Karpas-422 (cell line): ENCODE measurements at places on chromosomes 6 and 20.

GRCh38 chr6:25464225-25464624 is 185.1 kb downstream of the CARMIL1 start:
- no peak for DNase-seq

GRCh38 chr20:2230726-2231488 is 64.9 kb upstream of the TGM3 start:
- no peak for DNase-seq

DNA sequence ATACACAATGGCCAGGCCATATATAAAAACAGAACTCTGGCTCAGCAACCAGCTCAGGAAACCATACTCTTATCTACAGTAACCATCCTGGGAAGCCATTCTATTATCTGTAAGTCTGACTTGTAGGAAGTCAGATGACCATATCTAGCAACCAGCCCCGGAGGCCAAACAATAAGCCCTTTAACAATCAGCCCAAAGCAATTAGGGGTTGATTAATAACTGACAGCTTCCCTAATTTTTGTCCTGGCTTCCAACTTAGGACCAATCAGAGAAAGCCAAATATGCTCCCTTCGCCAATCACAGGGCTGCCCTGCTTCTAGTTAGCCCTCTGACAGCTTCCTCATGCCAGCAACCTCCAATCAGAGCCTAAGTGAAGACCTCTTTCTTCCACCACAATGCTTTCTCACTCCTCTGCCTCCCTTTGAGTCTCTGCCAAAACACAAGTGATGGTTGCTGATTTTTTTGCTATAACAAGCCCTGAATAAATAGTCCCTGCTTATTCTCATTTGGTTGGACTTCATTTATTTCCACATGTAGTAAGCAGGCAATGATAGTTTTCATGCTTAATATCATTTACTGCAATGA is 37.8 kb upstream of the STXBP5 start:
- peak; percentile 46 for DNase-seq

DNA sequence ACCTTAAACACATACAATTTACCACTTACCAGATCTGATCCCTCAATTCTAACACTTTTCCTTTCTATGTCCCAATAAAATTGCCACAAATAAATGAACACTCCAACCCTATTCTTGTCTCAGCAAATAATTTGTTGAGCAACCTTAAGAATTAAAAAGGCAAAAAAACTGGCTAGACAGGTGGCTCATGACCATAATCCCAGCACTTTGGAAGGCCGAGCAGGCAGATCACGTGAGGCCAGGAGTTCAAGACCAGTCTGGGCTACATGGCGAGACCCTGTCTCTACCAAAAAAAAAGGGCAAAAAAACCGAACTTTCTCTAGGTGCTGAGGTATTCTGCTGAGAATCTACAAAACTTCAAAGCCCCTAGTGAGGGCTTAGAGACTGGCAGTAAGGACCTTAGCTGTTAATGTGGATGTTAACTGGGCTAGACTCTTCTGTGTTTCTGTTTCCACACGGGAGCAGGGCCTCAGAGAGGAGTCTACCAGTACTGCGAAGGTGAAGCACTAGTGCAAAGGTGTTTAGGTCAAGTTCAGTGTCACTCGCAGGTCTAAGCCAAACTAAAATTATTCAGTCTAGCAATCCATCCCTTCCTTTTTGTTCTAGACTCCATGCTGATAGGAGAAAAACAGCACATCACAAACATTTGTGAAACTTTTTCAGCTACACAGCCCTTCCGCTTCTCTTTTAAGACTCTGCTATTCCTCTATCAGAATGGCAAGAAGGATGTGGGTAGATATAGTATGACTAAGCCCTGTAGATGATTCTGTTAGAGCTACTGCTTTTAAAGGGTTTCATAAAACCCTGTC is 2.6 kb downstream of the FASTKD5 start:
- no peak for DNase-seq

GRCh38 chr6:125955973-125956372 is 597 bp upstream of the HINT3 start:
- no peak for DNase-seq

GRCh38 chr6:43809417-43810305 is 39.6 kb downstream of the VEGFA start:
- peak; percentile 60 for DNase-seq

GRCh38 chr6:26362836-26363220 is 2.2 kb upstream of the BTN3A2 start:
- DNase-seq: no peak

DNA sequence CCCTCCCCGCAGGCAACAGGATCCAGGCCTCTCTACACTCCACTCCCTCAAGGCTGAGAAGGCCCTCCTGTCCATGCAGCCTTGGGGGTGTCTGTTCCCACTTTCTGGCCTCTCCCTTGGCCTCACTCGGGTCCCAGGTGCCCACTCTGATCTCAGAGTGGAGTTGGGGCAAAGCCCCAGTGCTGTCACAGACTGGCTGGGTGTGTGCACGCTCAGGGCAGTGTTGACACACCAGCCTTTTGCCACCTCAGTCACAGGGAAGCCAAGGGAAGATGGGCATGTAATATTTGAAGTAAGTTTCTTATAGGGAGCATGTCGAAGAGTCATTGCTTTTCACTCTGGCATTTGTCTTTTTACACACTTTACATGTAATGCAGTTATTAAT is 44.9 kb downstream of the HLA-DRA start:
- DNase-seq: no peak

DNA sequence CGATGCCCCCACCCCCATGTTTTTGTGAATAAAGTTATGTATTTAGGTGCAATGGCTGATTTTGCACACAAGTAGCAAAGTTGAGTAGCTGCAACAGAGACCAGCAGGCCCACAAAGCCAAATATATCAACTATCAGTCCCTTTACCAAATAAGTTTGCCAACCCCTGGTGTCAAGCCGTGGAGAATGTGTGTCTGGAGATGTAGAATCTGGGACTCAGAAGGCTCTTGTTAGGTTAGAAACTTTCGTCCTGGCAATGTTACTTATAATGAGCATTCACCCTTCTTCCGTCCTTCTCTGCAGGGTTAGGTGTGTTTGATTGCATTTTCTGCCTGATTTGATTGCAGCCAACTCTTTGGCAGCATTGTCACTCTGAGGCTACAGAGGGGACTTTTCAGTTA is 57.8 kb downstream of the ZNF217 start:
- no peak for DNase-seq

DNA sequence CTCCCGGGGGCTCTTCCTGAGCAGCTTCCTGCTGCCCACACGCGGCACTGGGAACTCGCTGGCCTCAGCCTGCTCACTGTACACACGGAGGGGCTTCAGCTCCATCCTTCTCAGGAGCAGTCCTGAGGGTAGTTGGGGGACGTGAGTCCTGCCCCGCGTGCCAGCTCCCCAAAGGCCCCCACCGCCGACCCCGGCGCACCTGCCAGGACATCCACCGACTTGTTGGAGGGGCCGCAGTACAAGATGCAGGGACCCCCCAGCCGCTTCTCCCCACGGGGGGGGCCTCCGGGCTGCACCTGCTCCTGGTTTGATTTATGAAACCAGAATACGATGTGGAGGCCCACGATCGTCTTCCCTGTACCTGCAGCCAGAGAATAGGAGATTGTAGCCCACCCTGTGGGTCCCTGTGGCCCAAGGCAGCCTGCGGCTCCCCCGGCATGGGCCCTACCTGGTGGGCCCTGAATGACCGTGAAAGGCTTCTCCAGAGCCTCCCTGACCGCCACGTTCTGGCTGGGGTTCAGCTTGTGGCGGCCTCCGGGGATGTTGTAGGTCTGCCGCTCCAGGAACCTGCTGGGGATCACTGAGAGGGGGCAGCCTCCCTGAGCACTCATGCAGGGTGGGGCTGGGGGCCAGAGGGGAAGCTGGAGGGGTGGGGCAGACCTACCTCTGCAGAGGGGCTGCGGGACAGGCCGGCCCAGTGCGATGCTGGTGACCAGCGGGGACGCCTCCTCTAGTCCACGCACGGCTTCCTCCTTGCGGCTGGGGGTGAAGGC is 7.9 kb downstream of the FNDC11 start:
- no peak for DNase-seq

DNA sequence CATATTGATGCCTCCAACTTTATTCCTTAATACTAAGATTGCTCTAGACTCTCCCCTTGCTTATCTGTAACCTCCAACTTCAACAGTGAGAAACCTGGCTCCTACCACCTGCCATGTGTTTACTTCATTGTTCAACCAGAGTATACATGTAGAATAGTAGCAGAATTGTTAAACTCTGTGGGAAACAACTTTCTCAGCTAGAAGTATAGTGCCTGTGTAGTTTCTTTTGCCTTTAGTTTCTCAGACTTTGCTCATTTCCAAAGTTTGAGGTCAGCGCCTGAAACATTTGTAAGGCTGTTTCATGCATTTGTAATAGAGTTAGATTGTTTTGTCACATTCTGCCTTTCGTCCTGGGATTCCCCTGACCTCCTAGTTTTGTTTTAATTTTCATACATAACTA is 34.9 kb upstream of the HECA start:
- no peak for DNase-seq

GRCh38 chr20:43863821-43864544 is 50.7 kb upstream of the TOX2 start:
- no peak for DNase-seq

- no peak for DNase-seq
Measured at GRCh38 chr6:72913797-72914196, 291.9 kb downstream of the KCNQ5 start.

DNA sequence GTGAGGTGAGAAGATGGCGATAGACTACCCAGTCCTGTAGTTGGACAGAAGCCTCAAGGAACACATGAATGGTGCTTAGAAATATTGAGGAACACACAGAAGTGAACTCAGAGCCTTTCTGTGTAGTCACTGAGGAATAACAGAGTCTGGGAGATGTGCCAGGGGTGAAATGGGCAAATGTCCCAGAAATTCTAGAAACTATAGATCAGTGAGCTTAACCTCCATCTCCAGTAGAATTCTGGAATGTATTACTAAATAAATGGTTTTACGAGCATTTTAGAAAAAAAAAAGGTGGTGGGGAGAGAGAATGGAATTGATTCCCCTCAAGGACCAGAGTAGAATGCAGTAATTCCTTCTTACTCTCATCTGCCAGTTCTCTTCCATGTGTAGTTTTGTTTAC is 380.0 kb downstream of the LMBRD1 start:
- no peak for DNase-seq

DNA sequence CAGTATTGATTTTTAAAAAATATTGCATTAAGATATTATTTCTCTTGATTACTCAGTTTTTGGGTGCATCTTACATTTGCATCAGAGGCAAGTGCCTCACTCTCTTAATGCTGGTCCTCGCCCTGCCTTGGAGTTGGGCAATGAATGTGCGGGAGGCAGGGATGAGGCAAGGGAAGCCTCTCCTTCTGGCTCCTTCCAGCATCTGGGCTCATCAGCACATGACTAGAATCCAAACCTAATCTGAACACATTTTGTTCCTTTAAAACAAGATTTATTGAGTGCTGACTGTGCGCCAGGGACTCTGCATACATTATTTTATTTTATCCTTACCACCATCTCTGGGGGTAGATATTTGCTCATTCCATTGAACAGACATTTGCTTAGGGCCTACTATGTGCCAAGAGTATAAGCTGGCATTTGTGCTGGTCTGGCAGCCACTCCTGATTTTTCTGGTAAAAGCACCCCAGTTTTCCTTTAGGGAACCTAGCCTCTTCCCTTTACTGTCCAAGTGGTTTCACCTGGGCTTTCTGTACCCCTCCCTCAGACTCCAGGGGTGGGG is 71.9 kb upstream of the ZNFX1 start:
- no peak for DNase-seq

DNA sequence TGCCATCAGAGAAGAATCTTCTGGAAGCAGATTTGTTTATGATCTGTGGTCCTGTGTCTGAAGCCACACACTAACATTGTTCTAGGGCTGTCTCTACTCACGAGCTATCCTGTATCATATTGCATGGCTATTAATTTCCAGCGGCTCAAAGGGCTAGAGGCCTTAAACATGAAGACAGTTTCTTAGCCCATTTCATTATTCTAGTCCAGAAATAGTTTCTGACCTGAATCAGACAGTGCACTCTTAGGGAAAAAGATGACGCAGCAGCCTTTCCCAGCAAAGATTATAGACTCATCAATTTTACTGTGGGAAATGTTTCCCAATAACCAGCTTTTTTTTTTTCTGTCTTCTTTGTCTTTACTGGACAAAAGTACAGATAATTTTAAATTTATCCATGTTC is 105.3 kb upstream of the SUPT3H start:
- no peak for DNase-seq

GRCh38 chr6:36555750-36556252 is 8.5 kb upstream of the STK38 start:
- DNase-seq: no peak

GRCh38 chr20:58173930-58174707 is 54.3 kb downstream of the ANKRD60 start:
- no peak for DNase-seq

DNA sequence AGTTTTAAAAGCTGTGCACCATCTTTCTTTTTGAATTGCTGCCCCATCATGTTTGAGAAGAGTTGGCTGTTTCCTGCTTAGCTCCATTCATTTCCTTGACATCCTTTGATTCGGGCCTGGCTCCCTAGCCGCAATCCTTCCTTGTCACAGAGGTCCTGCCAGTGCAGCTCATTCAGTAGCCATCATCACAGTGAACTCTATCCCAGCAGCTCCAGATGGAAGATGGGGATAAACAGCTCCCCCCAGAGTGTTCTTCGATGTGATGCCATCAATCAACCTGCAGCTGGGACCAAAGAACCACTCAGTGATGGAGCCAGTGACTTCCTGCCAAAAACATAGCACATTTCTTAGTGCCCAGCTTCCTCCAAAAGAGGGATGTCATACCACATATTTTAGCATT is 158.8 kb downstream of the FRK start:
- no peak for DNase-seq

- no peak for DNase-seq
Measured at GRCh38 chr20:45968081-45968671, 3.8 kb downstream of the ZNF335 start.

DNA sequence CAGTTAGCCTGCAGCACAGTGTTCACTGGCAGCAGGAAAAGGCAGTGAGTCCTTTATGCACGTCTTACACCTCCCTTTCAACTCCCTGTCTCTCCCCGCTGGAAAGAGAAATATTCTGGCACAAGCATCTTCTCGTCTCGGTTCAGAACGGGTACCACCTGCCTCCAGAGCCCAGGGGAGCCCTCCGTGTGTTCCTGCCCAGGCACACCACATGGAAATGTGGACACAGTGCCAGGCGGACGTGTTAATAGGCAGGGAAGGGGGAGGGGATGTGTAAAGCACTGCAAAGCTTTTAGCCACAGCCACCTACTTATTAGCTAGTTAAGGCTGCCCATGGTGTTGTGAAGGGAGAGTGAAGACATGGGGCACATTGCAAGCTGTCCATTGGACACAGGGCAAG is 219.7 kb downstream of the FARS2 start:
- DNase-seq: no peak
